ENCODE measurements at places on chromosomes 2 and 18.

DNA sequence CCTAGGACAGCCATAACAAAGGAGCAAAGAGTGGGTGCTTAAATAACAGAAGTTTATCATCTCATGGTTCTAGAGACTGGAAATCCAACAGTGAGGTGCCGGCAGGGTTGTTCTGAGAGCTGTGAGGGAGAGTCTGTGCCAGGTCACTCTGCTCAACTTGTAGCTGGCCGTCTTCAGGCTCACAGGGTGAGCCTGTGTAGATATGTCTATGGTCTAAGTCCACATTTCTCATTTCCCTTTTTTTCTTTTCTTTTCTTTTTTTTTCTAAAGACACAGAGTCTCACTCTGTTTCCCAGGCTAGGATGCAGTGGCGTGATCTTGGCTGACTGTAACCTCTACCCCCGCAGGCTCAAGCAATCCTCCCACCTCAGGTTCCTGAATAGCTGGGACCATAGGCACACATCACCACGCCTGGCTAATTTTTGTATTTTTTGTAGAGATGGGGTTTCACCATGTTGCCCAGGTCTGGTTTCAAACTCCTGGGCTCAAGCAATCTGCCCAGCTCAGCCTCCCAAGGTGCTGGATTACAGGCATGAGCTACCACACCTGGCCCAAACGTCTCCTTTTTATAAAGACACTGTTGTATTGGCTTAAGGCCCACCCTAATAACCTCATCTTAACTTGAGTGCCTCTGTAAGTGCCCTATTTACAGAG, 142.2 kb downstream of the SP3 start:
- peaks cover 6% of the 10 kb centered on the region for H3K27me3 ChIP-seq
- H3K4me1 ChIP-seq, result no peaks in the 10 kb centered on the region
- no peaks in the 10 kb centered on the region for H3K36me3 ChIP-seq
- H3K27ac ChIP-seq, result no peak overlapping the region
- no peak overlapping the region for H3K4me3 ChIP-seq
- no peak for DNase-seq

GRCh38 chr2:130743278-130743677, 12.1 kb upstream of the AMER3 start:
- H3K27ac ChIP-seq, result no peak overlapping the region
- H3K36me3 ChIP-seq, result no peaks in the 10 kb centered on the region
- no peaks in the 10 kb centered on the region for H3K4me1 ChIP-seq

- H3K4me1 ChIP-seq, result no peaks in the 10 kb centered on the region
- no peak overlapping the region for H3K4me3 ChIP-seq
- DNase-seq, result no peak
- no peak overlapping the region for H3K27ac ChIP-seq
- H3K36me3 ChIP-seq, result peaks cover 73% of the 10 kb centered on the region
- H3K27me3 ChIP-seq, result no peaks in the 10 kb centered on the region
Measured at GRCh38 chr2:127321303-127321702, 27.4 kb upstream of the ERCC3 start.

GRCh38 chr2:40416486-40416885, 35.4 kb downstream of the SLC8A1 start:
- H3K4me1 ChIP-seq, result no peaks in the 10 kb centered on the region
- H3K27ac ChIP-seq, result no peak overlapping the region
- H3K4me3 ChIP-seq, result no peak overlapping the region
- no peaks in the 10 kb centered on the region for H3K27me3 ChIP-seq
- DNase-seq, result no peak
